ENCODE measurements at places on chromosomes 7 and 10. TPM values are rescaled to one million over a fixed set of nuclear protein-coding genes. Genes with fewer than 3 reads are reported as not detected.
A peak's percentile ranks its signal among the peaks of the same experiment; 100 is the strongest.

The AMZ1 gene
- 0.69 TPM for total RNA-seq

The PLPP4 gene
- not detected for total RNA-seq

The MMP21 gene
- not detected for total RNA-seq

The PRTFDC1 gene
- total RNA-seq, result 0.77 TPM

The CYP3A7 gene
- total RNA-seq, result not detected

- peak; percentile 83 for ATAC-seq
Observed at GRCh38 chr10:31921031-31921430, 7.6 kb downstream of the ARHGAP12 start.

- no peak for ATAC-seq
Observed at GRCh38 chr10:102812231-102812876, 24.9 kb downstream of the CYP17A1 start.

DNA sequence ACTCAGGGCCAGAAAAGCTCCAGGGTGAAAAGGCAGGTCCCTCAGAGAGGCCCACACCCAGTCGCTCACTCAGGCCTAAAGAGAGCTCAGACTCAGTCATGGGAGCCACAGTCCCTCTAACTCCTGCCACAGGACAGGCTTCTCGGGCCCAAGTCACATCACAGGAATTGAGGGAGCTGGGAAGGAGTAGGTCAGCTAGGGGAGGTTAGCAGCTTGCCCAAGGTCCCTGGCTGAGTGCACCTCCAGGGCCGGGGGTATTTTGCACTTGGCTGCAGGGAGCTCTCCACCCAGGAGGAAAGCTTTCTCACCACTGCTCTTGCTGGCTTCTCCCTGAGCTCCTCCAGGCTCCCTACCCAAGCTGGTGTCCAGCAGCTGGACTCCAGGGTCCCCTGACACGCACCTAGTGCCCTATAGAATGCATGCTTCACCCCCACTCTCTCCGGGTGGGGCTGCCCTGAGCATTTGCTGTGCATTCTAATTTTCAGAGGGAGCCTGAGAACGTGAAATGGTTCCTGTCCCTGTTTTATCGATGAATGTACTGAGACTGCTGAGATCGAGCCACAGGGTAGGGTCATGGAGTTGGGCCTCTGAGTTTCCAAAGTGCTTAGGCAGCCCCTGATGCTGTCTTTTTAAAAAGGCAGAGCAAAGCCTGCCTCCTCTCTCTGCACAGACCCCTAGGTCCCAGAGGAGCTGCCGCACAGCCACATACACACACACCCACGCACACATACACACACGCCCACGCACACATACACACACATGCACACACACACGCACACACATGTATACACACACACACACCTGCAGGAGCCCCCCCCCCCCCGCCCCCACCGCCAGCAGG, 37.9 kb upstream of the RET start:
- no peak for ATAC-seq

DNA sequence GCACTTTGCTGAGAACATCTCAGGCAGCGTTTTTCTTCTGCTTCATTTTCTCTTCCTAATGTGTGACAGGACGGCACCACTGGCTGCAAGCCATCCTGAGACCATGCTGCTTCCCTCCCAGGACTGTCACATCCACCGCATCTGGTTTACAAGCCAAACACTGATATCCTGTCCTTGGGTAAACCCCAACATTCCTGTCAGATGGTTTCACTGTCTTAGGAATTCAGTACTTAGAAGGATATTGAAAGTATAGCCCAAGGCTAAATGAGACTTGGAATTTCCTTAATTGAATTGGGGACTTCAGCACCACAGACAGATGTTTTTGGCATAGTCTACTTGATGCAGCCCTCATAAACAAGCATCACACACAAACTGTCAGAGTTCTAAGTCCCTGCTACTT, 74.2 kb upstream of the PLXNA4 start:
- ATAC-seq, result no peak

- no peak for ATAC-seq
Observed at GRCh38 chr10:68561865-68562649, 1.9 kb downstream of the TET1 start.

GRCh38 chr7:109476409-109476808, 906.7 kb downstream of the DNAJB9 start:
- no peak for ATAC-seq

- no peak for ATAC-seq
Observed at GRCh38 chr7:40760987-40761386, 626.2 kb downstream of the SUGCT start.

DNA sequence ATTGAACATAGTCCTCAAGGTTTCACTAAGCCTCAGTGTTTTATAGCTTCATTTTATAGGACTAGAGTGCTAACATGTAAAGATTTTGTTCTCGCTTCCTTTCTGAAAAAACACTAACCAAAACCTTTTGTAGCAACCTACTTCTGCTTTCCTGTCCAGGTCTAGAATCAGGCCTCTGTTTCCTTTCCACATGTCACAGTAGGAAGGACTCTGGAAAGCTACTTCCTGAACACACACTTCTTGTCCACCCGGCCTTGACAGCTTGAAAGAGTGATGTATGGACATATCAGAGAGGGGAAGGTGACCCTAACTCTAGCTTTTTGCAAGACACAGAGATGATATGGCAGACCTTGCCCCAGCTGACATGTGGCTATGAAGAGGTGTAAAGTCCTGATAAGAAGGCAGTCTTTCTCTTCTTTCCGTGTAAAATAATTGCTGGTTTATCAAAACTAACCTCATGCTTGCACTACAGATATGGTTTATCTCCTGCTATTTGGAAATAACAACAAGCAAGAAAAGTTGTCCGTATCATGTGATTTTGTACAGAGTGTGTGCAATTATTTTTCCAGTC, 175.4 kb downstream of the SKAP2 start:
- no peak for ATAC-seq

DNA sequence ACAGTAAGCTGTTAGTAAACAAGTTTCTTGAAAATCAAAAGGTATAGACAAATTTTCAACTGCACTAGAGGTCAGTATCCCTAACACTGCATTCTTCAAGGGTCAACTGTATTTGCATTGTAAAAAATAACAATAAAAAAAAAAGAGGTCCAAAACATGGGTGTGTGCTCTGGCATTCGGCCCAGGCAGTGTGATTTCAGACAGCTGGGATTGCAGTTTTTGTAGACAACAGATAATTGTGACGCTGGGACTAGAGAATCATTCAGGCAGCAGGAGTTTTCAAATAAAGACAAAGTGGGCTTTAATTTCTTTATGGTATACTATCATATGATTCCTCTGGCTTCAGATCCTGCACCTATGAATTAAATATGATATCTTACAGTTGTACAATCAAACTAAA, 543.2 kb upstream of the SEMA3D start:
- ATAC-seq, result no peak

- ATAC-seq, result peak; percentile 9
Observed at GRCh38 chr10:73875139-73875475, 752 bp upstream of the CAMK2G start.

DNA sequence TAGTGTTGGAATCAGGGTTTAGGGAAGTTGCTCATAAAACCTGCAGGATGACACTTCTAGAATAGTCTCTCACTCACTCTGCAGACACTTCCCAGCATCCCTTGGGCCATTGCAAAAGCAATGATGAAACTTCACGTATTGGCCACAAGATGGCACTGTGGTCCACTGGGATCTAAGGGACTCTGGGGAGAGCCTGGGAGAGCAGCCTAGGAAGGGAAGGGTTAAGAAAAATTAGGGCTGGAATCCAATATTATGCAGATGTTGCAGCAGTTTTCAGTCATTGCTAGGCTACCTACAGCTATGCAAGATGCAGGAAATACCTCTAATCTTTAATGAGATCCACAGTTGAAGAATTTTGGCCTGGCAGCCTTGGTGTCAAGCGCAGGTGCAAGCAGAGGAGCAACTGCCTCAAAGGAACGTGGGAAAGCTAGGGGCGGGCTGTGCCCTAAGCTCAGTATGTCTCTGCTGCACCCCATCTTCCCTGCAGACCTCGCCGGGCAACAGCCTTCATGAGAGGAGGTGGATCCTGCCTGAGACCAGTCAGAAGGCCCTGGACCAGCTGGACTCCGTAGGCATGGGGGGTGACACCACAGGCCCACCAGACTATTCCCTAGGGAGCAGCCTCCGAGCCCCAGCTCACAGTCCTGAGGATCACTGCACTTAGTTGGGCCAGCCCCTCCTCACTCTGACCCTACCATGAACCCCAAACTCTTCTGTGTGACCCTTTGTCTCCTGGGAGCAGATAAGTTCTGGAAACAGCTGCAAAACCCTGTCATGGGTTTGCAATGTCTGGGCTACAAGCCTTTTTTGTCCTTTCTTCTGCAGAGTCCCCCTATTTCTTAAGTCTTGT, 127.9 kb upstream of the PRSS58 start:
- ATAC-seq, result peak; percentile 61

DNA sequence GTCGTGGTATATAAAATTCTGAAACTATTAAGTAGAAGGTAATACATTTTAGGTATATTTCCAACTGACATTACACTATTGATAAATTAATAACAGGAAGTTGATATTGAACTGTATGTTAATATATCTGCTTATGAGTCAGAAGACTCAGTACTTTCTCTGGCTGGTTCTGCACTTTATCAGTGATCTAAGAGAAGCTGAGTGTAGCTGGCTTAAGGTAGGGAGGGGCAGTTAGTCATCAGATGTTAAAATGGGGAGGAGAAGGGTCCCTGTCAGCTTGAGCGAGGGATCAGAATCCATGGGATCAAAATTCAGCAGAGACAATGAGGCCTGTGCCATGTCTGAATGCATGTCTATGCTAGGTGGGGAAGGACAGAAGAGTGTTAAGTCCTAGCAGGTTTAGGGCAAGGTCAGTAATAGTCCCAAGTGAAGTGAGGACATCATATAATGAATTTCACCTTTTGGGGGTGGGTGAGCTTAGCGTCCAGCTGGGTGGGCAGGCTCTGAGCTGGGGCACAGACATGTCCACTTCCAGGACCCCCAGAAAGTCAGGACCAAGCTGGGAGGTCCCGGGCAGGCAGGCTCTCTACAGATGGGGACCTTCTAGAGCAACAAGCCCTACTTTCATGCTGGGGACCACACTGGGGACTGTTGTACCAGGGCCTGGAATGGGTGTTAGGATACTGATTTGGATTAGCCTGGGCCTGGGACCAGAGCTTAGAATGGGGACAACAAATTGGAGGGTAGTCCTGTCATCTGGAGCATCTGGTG, 82.9 kb downstream of the WDFY4 start:
- ATAC-seq, result no peak

- no peak for ATAC-seq
Observed at GRCh38 chr7:3277604-3278572, 23.2 kb upstream of the SDK1 start.

GRCh38 chr10:113704637-113705343, 25.1 kb downstream of the CASP7 start:
- ATAC-seq, result no peak

DNA sequence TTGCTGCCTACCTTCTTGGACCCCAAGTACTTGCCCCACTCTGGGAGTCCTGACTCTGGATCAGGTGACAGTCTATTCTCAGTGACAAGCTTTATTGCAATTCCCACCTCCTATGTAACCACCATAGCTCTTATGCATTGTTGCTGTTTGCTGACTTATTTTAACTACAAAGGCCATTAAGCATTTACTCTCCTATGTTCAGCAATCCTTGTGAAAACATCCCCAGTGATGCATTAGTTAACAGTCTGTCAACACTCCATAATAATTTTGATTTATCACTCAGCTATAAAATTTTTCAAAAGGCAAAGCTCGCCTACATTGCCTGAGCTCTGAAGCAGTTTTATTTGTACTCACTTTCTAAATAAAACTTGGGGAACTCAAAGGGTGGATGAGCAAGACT, 871.8 kb upstream of the SORCS1 start:
- ATAC-seq, result no peak

DNA sequence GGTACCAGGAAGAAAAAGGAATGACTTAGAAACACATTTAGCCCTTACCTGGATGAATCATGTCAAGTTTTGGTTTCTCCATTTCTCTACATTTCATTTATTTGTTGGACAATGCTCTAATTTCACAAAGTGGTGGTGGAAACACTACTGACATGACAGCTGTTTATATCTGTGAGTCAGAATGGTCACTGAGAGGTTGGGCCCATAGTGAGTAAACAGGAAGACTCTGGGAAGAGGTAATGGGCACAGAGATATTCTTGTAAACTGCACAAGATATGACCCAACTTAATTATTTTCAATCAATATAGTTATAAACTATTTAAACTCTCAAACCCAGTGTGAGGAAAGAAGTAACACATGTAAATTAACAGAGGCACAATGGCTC, 176.3 kb upstream of the MEOX2 start:
- no peak for ATAC-seq

DNA sequence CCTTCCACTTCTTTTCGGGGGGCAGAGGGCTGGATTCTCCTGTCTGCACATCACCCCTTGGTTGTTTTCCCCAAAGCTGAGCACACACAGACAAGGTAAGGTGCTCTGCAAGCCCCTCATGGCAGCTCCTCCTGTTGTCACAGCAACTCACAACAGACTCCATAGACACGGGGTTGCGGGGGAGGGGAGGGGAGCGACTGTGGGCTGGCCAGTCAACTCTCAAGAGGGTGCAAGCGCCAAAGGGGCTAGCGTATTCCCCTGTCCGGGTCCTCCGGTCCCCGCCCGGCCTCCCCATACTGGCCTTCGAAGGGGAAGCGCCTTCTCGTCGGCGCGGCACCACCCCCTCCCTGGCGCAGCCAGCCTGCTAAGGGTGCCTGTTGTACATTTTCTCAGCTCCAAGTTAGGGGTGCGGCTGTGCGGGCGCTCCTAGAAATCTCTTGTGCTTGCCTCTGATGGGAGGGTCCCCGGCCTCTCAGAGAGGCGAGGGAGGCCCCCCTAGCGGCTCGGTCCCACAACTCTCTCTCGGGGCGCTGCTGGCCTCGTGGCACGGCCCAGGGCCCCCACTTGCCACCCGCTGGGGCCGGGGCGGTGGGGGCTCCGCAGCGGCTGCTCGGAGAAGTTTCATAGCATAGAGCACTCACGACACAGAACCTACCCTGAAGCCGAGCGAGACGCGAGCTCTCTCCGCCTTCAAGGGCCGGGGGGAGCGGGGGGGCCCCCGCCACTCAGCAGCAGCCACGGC, 498 bp downstream of the RHOBTB1 start:
- ATAC-seq, result peak; percentile 32

All from activated T-helper 17 cell treated with anti-CD3 and anti-CD28 coated beads, Interleukin-2, amount 50 U/mL, for 72 hours (primary cell).